T-helper 17 cell (primary cell): ENCODE measurements at places on chromosomes 5 and 9. TPM values are rescaled to one million over a fixed set of nuclear protein-coding genes. Genes with fewer than 3 reads are reported as not detected.

Gene ADAMTS16
- not detected for total RNA-seq

Gene C5orf34
- 1.6 TPM for total RNA-seq

Gene SAXO1
- total RNA-seq = not detected

Gene SH3PXD2B
- 0.12 TPM for total RNA-seq

Gene TLE1
- total RNA-seq = 2.2 TPM

Gene SGCD
- not detected for total RNA-seq

Gene TNIP1
- 245 TPM for total RNA-seq

Gene FKBP15
- total RNA-seq = 24.0 TPM

Gene TRAF1
- total RNA-seq = 103 TPM

Gene CCL28
- 14.9 TPM for total RNA-seq

Gene DRD1
- total RNA-seq = not detected

Gene CCDC192
- 0.45 TPM for total RNA-seq

Gene GABRA1
- not detected for total RNA-seq

Gene RETREG1
- total RNA-seq = 30.2 TPM

Gene DMRT2
- total RNA-seq = not detected

Gene TAL2
- not detected for total RNA-seq

Gene SLC28A3
- not detected for total RNA-seq

Gene PDE8B
- not detected for total RNA-seq

Gene CAVIN4
- total RNA-seq = not detected
